Activated CD8-positive, alpha-beta memory T cell treated with anti-CD3 and anti-CD28 coated beads, Interleukin-2, amount 10 ng/mL, durations not matched to agents 7 days and 5 days (primary cell): ENCODE measurements at places on chromosomes 7 and 10. TPM values are rescaled to one million over a fixed set of nuclear protein-coding genes. Genes with fewer than 3 reads are reported as not detected.

The BTBD16 gene
- not detected for total RNA-seq

GRCh38 chr7:19762631-19763030, 10.8 kb downstream of the TMEM196 start:
- H3K36me3 ChIP-seq: no peaks in the 10 kb centered on the region
- H3K4me3 ChIP-seq: no peak overlapping the region
- no peak for DNase-seq

- H3K4me3 ChIP-seq: no peak overlapping the region
- H3K27me3 ChIP-seq: no peaks in the 10 kb centered on the region
- H3K36me3 ChIP-seq: no peaks in the 10 kb centered on the region
- DNase-seq: no peak
- H3K27ac ChIP-seq: no peak overlapping the region
These were observed 205.1 kb upstream of the CXCL12 start for GRCh38 chr10:44589944-44590449.

The AKR1C1 gene
- total RNA-seq: 0.12 TPM

GRCh38 chr7:43625453-43625852, 42.5 kb downstream of the STK17A start:
- peak; percentile 83 for DNase-seq
- H3K36me3 ChIP-seq: peaks cover 78% of the 10 kb centered on the region
- H3K4me1 ChIP-seq: peaks cover 84% of the 10 kb centered on the region
- peak overlapping the region; percentile 8 for H3K4me3 ChIP-seq

The LIPM gene
- total RNA-seq: not detected

DNA sequence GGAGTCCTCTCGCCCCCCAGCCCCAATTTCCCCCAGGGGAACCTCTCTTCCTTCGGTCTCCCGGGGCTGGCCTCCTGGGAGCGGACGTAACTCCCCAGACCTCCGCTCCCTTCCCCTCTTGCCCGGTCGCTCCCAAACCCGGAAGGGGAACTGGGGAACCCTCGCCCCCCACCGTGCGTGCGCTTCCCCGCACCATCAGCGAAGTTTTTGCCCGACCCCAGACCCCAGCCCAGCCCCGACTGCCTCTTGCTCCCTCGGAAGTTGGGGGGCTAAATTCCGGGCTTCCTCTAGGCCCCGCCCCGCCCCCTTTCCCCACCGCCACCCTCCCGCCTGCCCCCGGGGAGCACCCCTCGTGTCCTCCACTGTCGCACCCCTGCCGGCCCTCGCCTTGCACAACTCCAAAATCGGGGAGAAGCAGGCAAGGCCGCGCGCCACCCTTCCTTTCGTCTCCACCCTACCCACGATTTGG, 436 bp downstream of the GNB2 start:
- peak; percentile 67 for DNase-seq
- peaks cover 18% of the 10 kb centered on the region for H3K4me1 ChIP-seq
- H3K36me3 ChIP-seq: peaks cover 18% of the 10 kb centered on the region
- peak overlapping the region; percentile 93 for H3K4me3 ChIP-seq
- H3K27ac ChIP-seq: peak overlapping the region; percentile 89
- peaks cover 2% of the 10 kb centered on the region for H3K27me3 ChIP-seq
